Adipocyte (in vitro differentiated cells): ENCODE measurements at places on chromosomes 2 and 18.

DNA sequence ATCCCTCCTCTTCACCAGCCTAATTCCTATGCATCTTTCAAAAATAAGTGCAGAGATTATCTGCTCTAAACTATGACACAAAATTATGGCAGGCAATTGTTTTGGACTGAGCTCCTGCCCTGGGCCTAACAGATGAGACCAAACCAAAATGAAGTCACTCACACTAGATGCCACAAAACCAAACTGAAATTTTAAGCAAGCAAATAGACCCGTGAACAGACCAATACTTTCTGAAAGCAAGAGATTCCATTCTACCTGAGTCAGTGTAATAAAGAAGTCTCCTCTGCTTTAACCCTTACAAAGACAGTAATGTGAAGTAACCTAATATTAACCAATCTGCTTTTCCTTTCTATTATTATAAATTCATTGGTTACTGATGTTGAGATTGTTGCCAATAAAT is 84.3 kb downstream of the RIT2 start:
- no peak for DNase-seq

DNA sequence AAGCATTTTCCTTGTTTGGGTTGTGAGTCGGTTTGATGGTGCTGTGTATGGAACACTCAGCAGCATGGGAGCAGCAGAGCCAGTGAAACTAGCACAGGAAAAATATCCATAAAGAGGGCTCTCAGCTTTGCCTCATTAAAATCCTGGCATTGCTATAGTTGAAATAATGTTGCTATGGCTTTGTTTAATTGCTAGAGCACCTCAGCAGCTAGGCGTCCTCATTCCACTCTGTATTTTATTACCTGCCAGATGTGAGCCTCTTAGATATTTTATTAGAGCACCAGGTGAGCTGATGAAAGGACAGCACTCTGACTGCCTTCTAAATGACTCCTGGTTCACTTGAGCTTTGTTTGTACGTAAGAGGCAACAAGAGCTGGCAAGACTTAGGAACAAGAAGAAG is 232.4 kb downstream of the MTX2 start:
- no peak for DNase-seq

- DNase-seq = no peak
These were observed 81.2 kb downstream of the FAM124B start for GRCh38 chr2:224320660-224321059.

- peak; percentile 76 for DNase-seq
These were observed 266.6 kb downstream of the PDE11A start for GRCh38 chr2:177806025-177806424.

- DNase-seq = no peak
These were observed 75.0 kb downstream of the TPO start for GRCh38 chr2:1488181-1488671.

DNA sequence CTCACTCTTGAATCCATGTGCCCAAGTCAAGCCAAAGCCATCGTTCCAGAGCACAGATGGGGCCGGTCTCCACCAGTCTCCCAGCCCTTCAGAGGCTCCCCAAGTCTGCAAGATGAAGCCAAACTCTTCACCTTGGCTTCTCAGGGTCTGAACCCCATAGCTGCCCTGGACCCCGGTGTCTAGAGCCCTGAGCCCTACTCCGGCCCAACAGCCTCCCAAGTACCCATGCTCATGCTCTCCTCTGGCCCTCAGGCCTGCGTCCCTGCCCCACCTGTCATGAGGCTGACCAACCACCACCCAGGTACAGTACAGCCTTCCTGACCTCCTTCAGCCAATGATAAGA is 46.0 kb downstream of the ZNF516 start:
- no peak for DNase-seq

- DNase-seq = no peak
These were observed 17.0 kb upstream of the KANSL1L start for GRCh38 chr2:210188190-210188589.

DNA sequence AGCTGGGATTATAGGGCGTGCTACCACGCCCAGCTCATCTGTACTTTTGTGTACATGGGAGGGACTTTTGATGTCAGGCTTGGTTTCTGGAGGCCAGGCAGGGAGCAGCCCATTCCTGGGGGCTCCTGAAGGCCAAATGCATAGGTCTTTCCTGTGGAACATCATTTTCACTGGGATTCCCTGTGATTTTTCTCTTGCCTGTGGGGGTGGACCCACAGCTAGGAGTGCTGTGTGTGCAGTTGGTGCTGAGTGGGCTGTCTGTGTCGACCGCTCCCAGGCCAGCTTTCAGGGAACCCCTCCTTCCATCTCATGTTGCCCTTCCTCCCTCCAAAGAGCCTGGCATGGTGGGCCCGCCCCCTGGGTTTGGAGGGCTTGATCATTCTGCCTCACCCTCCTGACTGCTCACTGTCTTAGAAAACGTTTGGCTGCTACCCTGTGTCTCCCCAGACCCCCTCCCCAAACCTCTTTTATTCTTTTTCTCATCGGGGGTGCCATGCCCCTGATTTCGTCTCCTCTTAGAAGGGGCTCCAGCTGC is 10.5 kb downstream of the EFHD1 start:
- DNase-seq = no peak

GRCh38 chr2:110866466-110866865 is 134.1 kb downstream of the ACOXL start:
- no peak for DNase-seq

DNA sequence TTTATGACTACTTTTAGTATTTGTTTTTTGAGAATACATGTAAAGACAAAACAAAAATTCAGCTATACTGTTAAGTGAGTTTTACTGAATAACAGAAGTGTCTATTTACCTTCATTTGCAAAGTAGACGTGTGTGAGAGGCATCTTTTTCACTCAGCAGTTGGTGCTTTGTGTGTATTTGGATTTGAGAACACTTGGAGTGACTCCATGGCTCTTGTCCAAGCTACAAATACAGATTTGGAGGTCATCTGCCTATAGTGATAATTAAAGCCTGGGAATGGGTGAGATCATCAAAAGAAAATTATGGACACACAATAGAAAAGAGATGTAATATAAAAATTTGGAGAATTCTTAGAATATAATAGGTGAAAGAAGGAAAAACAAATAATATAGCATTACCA is 6.2 kb downstream of the NAB1 start:
- no peak for DNase-seq

GRCh38 chr18:25057491-25058050 is 294.4 kb downstream of the ZNF521 start:
- peak; percentile 73 for DNase-seq

DNA sequence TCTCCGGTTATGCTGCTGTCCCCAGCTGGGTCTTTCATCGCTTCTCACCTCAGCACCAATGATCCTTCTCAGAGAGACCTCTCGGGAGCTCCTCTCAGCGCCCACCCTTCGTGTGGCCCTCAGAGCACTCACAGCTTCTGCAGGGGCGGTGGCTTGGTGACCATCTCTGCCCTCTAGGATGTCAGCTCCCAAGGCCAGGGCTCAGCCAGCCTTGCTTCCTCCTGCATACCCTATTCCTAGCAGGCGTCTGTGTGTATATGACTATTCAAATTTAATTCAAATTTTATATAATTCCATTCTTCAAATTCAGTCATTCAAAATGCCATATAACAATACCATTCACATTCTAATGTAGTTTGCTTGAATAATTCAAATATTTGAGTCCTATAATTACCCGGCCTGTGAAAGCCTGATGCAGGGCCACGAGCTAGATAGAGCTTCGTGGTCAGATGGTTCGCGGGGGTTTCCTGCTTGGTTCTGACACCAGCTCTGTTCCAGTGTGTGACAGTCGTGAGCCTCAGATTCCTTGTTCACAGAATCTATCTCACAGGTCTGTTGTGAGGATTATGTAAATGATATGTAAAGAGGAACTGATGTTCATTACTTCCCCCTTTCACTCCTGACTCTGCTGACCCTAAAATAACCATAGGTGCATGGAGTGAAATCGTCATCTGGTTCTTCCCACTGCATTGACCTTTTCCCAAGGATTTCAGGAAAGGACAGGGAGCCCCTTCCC is 94.0 kb upstream of the CNGA3 start:
- no peak for DNase-seq

DNA sequence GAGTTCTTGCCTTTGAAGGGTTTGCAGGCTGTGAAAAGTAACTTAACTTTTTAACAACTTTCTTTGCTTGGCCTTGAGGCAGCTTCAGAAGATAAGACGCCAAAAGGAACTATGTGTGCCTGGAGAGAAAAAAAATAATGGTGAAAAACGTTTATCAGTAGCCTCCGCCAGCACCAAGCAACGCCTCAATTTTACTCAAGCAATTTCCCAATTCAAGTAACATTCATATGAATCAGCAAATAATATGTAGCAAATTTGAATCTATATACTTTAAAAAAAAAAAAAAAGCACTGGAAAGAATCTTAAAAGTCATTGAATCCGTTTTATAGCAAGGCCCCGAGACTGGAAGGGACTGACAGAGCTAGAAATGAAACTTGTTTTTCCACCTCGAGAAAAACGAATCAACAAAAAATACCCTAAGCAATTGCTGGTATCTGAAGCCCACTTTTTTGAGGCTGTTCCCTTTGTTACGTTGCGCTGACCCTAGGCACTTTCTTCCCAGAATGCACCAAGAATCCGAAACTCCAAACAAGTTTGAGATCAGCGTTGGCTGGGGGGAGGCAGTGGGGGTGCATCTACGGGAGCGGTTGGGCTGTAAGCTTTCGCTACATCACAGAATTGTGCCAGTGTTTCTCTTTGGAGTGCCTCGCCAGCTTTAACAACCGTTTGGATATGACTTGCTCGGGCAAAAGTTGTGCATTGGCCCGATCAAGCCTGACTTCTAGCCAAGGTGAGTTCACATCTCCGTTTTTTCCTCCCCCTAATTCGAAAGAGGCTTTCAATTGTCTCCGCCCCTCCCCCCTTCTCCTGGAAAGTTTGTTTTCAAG is 2.7 kb upstream of the TGIF1 start:
- peak; percentile 74 for DNase-seq

GRCh38 chr2:204203704-204204103 is 267.1 kb downstream of the ICOS start:
- DNase-seq = no peak

GRCh38 chr2:56100791-56101312 is 82.9 kb upstream of the CCDC85A start:
- no peak for DNase-seq

DNA sequence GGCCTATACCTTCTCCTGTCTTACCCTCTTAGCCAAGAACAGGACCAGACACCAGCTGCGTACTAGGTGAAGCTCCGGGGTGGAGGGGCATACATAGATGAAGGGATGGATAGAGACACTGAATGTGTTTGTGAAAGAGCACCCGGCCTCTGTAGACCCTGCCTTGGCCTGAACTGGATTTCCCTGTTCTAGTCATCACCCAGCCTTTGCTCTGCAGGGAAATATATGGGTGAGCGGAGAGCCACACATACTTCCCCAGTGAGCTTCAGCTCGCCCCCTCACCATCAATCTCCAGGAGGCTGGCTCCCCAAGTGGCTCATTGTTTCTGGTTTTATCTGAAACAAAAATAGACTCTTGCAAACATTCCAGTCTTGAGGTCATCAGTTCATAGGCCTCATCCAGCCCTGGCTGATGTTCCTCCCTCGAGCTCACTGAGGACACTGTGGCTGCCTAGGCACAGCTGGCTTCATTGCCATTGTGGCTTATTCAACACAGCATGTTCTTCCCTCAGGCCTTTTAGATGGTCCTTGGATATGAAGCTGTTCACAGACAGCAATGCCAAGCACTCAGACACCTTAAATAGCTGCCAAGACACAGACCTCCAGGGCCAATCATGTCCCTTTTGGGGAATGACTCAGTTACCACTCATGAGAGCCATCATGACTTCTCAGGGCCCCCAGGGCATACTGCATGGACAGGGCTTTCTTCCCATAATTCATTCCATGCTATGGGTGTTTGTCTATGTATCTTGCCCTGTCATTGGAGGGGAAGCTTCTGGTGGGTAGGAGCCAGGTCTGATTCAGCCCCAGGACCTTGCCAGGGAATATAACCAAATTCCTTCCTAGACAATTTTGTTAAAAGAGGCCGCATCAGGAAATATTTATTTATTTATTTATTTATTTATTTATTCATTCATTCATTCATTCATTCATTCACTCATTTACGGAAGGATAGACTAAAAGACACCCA is 82.4 kb downstream of the TTC32 start:
- DNase-seq = peak; percentile 73

- no peak for DNase-seq
These were observed 158.2 kb downstream of the C1D start for GRCh38 chr2:67904566-67904965.

DNA sequence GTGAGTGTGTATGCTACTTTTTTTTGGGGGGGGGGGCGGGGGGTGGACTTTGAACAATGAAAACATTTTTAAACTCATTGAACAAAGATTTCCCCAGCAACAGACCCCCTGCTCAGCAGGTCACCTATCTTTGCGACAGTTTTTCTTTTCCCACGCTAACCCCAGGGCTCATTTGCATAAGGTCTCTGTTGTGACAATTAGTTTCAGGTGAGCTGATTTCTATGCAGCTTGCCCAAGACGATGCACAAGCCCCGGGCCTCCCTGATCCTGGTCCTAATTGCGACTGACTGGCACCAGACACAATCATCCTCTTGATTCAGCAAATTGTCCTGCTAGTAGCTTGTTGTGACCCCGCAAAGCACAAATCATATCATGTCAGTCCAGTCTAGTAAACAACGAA is 40.3 kb downstream of the ZEB2 start:
- DNase-seq = no peak

GRCh38 chr18:66533693-66534092 is 70.2 kb downstream of the CDH19 start:
- no peak for DNase-seq

GRCh38 chr2:85788603-85789002 is 34.8 kb downstream of the ATOH8 start:
- DNase-seq = no peak

DNA sequence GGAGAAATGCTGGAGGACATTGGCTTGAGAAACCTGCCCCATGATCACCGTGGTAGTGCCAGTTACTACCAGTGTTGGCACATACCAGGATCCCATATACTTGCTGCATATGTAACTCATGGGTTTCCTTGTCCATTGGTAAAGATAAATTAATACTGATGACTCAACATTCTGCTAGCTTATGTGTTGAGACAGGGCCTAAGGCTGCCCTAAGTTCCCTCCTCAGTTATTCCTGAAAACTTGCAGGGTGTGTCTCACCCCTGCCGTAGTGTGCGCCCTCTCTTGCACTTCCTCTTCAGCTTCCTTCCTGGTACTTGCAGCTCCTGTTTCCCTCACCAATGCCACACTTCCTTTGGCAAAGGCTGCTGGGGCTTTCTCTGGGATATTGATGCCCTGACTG is 4.3 kb upstream of the INO80C start:
- no peak for DNase-seq
